ENCODE measurements at places on chromosomes 11 and 22.

DNA sequence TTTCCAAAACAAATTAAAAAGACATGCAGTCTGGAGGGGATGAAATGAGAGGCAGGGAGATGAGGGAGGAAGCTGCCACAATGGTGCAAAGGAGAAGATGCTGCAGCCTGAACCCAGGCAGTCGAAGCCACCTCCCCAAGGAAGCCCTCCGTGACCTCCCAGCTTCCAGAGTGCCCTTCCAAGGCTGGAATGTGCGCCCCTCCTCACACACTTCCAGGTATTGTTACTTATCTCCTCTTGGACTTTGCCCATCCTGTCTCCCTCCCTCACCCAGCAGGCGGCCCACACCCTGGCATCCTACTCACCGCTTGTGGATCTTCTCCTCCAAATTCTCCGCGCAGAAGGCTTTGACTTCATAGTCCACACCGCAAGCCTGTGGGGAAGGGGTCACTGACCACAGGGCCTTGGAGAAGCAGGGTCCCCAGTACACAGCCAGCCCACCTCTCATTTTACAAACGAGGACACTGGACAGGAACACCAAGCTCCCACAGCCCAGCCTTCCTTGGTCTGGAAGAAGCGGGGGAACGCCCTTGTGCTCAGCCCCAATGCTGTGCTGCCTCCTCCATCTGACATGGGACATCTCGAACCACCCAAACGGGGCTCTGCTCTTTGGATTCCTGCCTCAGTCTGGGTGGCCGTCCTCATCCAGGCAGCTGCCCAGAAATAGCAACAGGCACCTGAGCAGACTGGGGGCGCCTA is 40.3 kb downstream of the TPBGL start:
- no peak overlapping the region for H3K4me3 ChIP-seq
- H3K4me1 ChIP-seq: no peaks in the 10 kb centered on the region
- H3K27me3 ChIP-seq: no peaks in the 10 kb centered on the region
- DNase-seq: no peak
- H3K36me3 ChIP-seq: peaks cover 26% of the 10 kb centered on the region

DNA sequence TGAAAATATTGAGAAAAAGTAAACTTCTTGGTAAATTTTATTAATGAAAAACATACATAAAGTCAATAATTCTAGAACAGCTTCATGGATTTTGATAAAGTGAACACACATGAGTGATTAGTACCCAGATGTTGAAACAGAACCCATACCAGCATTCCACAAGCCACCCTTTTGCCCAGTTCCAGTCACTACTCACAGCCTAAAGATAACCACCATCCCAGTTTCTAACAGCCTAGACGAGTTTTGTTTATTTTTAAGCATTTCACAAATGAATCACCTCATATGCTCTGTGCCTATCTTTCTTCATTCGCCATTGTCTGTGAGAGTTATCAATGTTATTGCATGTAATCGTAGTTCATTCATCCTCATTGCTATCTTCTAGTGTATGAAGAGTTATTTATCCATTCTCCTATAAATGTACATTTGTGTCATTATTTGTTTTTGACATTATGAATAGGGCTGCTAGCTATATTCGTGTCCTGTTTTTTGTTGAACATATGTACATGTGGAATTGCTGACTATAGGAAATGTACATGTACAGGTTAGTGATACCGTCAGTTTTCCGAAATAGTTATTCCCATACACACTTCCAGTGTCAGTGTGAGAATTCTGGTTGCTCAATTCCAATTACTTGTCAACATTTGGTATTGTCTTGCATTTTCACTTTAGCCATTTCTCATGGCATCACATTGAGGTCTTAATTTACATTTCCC is 44.5 kb upstream of the TEAD1 start:
- DNase-seq: no peak
- no peaks in the 10 kb centered on the region for H3K36me3 ChIP-seq
- H3K4me3 ChIP-seq: no peak overlapping the region
- no peak overlapping the region for H3K27ac ChIP-seq
- no peaks in the 10 kb centered on the region for H3K4me1 ChIP-seq
- no peaks in the 10 kb centered on the region for H3K27me3 ChIP-seq

DNA sequence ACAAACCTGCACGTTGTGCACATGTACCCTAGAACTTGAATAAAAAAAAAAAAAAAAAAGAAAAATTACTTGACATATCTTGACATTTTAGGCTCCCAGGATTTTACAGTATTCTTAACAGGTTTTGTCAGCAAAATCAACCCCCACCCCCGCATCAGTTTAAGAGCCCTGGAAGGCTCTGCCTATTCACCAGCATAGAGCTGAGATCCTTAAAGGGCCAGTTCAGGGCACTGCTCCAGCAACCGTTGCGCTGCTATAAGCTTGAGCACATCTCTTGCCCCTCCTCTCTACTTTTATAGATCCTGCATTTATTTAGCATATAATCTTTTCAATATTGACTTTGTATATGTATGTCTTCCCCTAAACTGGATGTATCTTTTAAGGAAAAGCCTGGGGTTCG is 697 bp upstream of the PAFAH1B2 start:
- no peaks in the 10 kb centered on the region for H3K27me3 ChIP-seq
- DNase-seq: peak; percentile 54
- peaks cover 30% of the 10 kb centered on the region for H3K4me1 ChIP-seq
- no peaks in the 10 kb centered on the region for H3K36me3 ChIP-seq
- peak overlapping the region; percentile 77 for H3K4me3 ChIP-seq

DNA sequence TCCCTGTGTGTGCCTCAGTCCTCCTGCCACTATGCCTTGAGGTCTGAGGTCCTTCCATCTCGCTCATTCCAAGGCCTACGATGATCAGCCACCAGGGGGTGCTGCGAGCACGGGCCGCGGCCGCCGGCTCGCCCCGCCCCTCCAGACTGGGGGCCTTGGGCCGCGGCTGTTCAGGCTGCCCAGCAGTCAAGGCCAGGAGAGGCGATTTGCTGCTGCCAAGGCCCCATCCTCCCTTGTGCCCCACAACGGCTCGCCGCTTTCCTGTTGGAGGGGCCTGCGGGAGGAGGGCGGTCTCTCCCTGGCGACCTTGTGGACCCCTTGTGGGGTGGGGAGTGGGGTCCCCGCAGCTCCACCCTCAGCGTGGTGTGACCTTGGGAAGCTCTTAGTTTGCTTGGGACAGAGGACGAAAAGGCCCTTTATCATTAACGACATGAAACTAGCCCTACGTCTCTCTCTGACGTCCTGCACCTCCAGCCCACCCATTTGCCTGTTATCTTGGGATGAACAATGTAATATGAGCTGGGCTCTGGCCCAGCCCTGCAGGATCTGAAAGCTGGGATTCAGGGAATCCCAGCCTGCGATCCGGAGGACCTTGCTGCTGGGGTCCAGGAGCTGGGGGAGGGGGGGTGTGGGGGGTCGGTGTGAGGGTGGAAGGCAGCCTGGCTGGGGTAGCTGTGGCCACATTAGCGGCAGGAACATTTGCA is 5.3 kb upstream of the GALR3 start:
- H3K27me3 ChIP-seq: no peaks in the 10 kb centered on the region
- peaks cover 13% of the 10 kb centered on the region for H3K4me1 ChIP-seq
- no peaks in the 10 kb centered on the region for H3K36me3 ChIP-seq

DNA sequence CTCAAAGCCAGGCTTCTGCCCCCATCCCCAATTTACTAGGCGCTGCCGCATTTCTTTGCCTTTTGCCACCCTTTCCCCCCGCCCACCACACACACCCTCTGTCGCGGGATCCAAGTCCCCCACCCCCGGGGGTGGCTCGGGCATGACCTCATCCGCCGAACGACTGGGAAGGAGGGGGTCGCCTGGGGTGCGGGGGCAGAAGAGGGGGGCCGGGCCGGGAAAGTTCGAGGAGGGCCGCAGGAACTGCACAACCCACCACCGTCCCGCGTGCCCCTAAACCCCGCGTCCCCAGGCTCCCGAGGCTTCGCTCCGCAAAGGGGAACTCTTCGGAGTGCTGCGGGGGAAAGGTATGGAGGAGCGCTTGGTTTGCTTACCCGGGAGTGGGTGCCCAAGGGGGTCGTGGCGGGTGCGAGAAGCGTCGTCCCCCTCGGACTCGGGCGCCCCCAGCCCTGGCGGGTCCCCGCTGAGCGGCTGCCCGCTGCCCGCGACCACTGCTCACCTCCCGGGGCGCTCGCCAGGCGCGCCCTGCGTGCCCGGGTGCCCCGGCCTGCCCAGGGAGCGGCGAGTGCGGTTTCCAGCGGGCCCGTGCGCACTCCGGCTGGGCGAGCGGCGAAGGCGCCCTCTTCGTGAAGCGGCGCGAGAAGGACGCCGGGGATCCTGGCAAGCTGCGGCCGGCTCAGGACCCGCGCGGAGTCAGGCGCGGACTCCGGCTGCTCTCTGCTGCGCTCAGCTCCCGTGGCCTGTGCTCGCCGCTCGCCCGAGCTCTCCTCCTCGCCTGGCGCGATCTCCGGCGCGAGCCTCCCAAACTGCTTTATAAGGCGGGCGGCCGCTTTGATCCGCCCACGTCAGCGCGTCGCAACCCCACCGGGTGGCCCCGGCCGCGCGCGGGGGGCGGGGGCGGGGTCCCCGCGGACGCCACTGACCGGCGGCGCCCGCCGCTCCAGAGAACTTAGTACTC is 4.0 kb upstream of the WNT11 start:
- no peaks in the 10 kb centered on the region for H3K27me3 ChIP-seq
- H3K36me3 ChIP-seq: no peaks in the 10 kb centered on the region
- peak overlapping the region; percentile 85 for H3K27ac ChIP-seq

DNA sequence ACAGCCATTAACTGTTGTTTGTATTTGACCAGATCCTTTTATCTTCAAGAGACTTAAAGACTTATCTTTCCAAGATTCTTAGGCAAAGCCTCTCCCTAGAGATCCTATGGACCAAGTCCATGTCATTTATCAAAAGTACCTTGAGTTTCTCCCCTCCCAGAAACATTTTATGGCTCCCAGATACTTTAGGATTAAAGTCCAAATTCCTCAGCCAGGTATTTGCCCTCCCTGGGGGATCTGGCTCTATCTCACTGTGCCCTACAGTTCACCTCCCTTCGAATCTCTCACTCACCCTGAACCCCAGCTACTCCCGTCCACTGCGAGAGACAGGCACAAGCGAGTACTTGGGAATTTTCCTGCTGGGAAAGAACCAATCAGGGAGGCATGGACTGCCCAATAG is 11.9 kb downstream of the MS4A8 start:
- no peaks in the 10 kb centered on the region for H3K4me1 ChIP-seq
- no peak overlapping the region for H3K27ac ChIP-seq
- no peaks in the 10 kb centered on the region for H3K36me3 ChIP-seq
- no peak overlapping the region for H3K4me3 ChIP-seq
- no peak for DNase-seq

GRCh38 chr11:123457187-123457770 is 27.2 kb downstream of the GRAMD1B start:
- peaks cover 7% of the 10 kb centered on the region for H3K4me1 ChIP-seq
- no peak overlapping the region for H3K27ac ChIP-seq
- no peaks in the 10 kb centered on the region for H3K27me3 ChIP-seq
- peak; percentile 30 for DNase-seq
- no peaks in the 10 kb centered on the region for H3K36me3 ChIP-seq

DNA sequence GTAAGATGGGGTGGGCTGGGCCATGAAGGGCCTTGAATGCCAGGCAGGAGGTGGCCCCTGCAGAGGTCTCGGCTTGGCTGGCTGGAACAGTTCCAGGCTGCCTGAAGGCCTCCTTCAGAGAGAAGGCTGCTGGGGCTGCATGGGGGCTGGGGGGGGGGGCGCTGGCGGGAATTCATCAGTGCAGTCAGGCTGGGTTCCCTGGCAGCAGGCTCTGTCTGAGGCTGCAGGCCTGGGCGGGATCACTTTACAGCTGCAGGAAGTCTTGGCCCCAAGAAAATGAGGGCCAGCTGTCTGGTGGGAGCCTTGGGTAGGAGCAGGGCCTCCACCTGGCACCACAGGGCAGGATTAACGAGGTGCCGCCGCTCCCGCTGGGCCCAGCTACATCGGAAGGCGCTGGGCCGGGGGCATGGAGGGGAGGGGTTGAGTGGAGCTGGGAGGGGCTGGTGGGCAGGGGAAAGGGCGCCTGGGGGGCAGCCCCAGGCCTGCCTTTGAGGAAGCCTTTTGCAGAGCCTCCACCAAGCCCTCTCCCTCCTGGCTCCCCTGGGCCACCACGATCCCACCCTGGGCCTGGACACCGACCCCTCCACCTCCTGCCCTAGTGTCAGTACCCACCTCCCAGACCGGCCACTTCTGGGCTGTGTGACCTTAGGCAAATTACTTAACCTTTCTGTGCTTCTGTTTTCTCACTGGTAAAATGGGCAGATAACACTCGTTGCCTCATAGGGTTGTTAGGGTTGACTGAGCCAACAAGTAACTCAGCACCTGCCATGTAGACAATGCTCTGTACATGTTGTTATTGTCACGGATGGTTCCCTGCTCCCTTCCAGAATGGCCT is 31.0 kb upstream of the HMOX1 start:
- peak overlapping the region; percentile 53 for H3K4me3 ChIP-seq
- peaks cover 35% of the 10 kb centered on the region for H3K36me3 ChIP-seq
- H3K27me3 ChIP-seq: no peaks in the 10 kb centered on the region
- peak; percentile 28 for DNase-seq

- peaks cover 17% of the 10 kb centered on the region for H3K27me3 ChIP-seq
- DNase-seq: no peak
- H3K36me3 ChIP-seq: no peaks in the 10 kb centered on the region
- no peak overlapping the region for H3K27ac ChIP-seq
- no peak overlapping the region for H3K4me3 ChIP-seq
Observed at GRCh38 chr11:67409261-67409666, 5.4 kb downstream of the TBC1D10C start.

GRCh38 chr11:27720277-27720830 is 20.1 kb upstream of the BDNF start:
- no peak overlapping the region for H3K4me3 ChIP-seq
- peaks cover 10% of the 10 kb centered on the region for H3K4me1 ChIP-seq
- no peak overlapping the region for H3K27ac ChIP-seq
- H3K27me3 ChIP-seq: peaks cover 80% of the 10 kb centered on the region
- DNase-seq: no peak

- DNase-seq: no peak
- H3K4me3 ChIP-seq: no peak overlapping the region
- peaks cover 54% of the 10 kb centered on the region for H3K4me1 ChIP-seq
Observed at GRCh38 chr11:16013649-16014275, 342.6 kb downstream of the SOX6 start.

DNA sequence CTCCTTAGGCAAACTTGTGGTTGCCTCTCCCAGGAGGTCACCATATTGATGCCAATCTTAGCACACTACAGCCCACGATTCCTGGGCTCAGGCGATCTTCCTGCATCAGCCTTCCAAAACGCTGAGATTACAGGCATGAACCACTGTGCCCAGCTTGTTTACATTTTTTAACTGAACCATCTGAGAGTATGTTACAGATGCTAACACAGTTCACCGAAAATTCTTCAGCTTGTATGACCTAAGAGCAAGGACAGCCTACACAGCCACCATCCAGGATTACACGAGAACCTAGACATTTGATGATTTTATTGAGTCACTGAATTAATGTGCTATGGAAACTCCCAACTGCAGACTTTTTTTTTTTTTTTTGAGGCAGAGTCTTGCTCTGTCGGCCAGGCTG is 5.8 kb upstream of the LGALS1 start:
- H3K4me1 ChIP-seq: peaks cover 12% of the 10 kb centered on the region
- DNase-seq: no peak
- H3K4me3 ChIP-seq: no peak overlapping the region
- H3K36me3 ChIP-seq: no peaks in the 10 kb centered on the region
